ENCODE measurements at places on chromosomes 5 and 9.

- DNase-seq, result no peak
Measured at GRCh38 chr5:151036556-151036955, 16.2 kb downstream of the GPX3 start.

DNA sequence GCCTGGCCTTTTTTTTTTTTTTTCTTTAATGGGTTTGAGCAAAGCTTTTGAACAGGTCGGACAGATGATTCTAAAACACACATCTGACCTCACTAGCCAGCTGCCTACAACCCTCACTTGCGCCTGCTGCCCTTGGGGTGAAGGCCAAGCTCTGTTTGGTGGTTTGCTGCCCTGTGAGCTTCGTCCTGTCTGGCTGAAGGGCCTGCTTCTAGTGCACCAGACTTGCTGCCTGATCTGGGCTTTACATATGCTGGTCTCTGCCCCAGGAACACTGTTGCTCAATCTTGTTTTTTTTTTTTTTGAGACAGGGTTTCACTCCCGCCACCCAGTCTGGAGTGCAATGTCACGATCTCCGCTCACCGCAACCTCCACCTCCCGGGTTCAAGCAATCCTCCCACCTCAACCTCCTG, 16.4 kb upstream of the DOLPP1 start:
- DNase-seq, result no peak

- no peak for DNase-seq
Measured at GRCh38 chr9:126016579-126017290, 269.6 kb downstream of the PBX3 start.

DNA sequence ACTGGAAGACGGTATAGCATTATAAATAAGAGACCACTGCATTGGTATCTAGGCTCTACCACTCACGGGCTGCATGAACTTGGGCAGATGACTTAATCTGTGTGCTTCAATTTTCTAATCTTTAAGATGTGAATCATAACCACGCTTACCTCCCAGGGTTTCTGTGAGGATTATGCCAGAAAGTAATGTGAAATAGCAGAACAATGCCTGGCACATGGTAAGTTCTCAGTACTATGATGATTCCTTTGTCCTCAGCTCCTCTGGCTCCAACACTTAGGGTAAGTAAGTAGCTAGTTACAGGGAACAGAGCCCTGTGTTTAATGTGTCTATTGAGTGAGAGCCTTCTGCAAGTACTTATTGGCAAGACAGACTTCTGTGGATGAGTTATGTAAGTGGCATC, 31.1 kb downstream of the POU4F3 start:
- no peak for DNase-seq

GRCh38 chr5:77637998-77638762, at the start of gene OTP:
OTP (minus strand) TSS chr5:77638713; CDS start chr5:77638549, 164 bp downstream.
- DNase-seq, result no peak

DNA sequence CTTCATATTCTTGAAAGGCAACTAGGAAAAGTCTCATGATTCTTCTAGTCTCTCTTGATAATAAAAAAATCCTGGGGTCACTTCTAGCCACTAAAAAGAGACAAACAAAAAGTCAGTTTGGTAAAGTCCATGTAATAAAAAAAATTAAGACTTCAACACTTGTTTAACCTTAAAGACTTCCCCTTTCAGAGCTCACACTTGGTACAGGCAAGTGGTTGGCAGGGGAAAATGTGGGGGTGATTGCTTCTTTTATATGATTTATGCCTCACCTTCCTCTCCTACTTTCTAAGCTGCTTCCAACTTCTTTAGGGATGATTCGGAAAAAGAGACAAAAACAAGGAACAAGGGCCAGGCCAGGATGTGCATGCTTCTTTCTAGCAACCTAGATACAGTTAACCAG, 5.1 kb upstream of the ERCC6L2 start:
- no peak for DNase-seq

GRCh38 chr5:122694884-122695283, 80.0 kb upstream of the SNX2 start:
- no peak for DNase-seq

DNA sequence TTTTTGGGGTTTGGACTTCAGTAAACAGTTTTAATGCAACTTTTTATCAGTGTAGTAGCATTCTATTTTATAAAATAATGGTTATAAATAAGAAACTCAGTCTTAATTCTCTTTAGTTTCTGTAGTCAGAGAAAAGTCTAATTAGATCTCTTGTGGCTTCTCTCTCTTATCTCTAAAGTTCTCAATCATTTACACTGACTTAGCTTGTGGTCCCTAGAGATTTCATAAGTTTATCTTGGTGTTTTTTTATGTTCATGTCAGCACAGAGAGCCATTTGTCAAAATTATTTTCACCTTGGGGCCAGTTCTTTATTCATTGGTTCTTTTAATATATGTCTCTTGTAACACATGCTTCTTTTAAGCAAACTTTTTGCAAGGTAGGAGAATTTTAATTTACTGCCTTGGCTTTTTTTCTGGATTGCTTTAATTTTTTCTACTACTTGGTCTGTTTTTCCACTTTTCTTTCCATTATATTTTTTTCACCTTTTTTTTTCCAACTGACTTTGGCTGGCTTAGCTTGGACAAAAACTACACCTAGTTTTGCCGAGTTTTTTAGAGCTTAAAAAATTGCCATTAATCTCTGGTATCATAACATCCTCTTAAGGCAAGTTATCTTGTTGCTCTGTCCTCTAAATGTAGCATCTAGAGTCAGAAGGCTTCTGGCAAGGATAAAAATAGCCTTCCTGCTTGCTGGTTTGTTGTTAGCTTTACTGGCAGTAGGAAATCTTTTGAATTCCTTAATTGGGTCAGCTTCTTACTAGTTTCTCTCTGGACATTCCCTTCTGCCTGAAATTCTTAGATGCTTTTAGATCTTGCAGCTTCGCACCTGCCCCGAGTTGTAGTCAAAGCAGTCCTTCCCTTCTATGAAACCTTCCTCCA, 35.3 kb downstream of the CPEB4 start:
- no peak for DNase-seq

DNA sequence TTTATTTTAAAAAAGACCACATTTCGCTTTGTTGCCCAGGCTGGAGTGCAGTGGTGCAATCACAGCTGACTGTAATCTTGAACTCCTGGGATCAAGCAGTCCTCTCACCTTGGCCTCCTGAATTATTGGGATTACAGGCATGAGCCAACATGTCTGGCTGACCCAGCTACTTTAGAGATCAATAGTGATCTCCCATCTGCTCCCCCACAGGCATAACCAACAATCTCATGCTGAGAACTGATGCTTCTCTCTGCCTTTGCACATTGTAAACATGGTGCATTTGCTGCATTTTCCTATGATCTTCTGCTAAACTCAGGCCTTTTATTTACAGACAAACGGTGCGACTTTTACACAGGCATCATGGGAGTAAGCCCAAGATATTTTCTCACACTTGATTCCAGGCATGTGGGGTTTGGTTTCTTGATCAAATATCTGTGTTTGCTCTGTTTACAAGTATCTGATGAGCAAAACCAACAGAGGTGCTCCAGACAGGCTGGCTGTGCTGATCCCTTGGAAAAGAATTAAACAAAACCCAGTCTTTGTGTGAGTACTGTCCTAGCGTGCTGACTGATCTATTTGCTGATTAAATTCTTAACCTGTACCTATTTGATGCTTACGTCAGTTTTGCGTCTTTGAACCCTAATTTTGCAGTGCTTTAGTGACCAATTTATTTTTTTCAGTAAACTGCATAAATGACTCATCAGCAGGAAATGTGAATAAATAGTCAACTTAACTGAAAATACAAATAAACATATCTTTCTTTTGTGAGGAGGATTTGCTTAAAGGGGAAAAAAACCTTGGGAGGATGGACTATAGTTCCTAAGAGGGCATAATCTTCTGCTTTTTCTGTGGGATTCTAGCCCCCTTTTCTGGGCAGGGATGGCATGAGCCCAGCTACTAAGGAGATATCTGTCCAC, 191.7 kb upstream of the NR3C1 start:
- no peak for DNase-seq

DNA sequence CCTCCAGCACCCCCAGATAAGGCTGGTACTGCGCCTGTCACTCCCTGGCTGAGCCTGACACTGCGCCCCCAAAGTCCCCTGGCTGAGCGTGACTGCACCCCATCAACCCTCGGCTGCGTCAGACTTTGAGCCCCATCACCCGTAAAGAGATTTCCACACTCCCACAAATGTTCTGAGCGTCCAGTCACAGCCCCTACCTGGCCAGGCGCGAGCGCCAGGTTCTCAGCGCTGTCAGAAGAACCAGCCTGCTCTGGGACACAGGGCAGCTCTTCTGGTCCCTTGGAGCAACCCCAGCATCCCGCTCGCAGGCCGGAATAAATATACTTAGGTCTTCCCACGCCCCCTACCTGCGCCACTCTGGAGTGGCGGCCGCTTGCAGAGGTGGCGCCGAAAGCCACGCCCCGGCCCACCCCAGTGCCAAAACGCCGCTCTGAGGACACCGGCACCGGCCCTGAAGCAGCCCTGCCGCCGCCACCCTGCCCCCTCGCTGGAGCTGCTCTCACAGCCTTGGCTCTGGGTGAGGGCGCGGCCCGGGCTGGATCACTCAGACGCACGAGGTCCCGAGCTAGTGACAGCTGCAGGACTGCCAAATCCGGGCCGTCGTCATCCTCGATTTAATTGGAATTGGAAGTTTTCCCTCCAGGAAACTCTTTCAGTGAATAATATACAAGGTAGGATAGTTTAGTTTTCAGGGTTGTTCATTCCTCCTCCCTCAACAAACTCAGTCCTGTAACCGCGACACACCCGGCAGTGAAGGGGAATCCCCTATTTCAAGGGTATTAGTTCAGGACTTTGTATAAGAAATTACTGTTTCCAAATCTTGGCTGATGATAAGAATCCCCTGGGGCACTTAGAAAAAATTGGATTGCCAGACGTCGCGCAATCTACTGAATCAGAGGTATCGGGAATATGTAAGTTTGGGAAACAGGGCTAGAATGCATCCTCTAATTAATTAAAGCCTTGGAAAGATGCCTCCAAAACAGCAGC, 1.2 kb upstream of the CEMIP2 start:
- peak; percentile 51 for DNase-seq

- no peak for DNase-seq
Measured at GRCh38 chr9:133785753-133786370, 47.7 kb upstream of the SARDH start.

GRCh38 chr5:35990941-35991611, at the start of gene UGT3A1:
UGT3A1 (minus strand) TSS chr5:35991390; CDS start chr5:35991240, 150 bp downstream.
- DNase-seq, result no peak

DNA sequence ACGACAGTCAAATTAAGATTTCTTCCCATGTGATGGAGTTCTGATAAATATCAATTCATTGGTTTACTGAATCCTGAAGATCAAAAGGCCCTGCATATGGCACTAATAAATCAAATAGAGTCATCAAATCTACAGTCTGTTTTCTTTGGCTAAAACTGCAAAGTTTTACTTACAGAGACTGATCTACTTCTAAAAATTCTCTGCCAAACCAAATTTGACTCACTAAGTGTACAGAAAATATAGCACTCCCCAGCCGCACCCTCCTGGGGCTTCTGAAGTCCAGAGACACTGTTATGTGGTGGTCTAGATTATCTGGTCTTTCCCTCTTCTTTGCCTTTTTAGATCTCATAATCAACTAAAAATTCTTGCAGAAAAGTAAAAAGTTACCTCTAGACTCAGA, 237.7 kb downstream of the MLLT3 start:
- no peak for DNase-seq

- DNase-seq, result no peak
Measured at GRCh38 chr5:149450199-149450598, 71.1 kb upstream of the IL17B start.

GRCh38 chr5:33936381-33937016, at the start of gene RXFP3:
RXFP3 (plus strand) TSS chr5:33936386; CDS start chr5:33936741, 355 bp downstream.
- no peak for DNase-seq

GRCh38 chr9:101443364-101443771, 7.8 kb upstream of the ALDOB start:
- no peak for DNase-seq

DNA sequence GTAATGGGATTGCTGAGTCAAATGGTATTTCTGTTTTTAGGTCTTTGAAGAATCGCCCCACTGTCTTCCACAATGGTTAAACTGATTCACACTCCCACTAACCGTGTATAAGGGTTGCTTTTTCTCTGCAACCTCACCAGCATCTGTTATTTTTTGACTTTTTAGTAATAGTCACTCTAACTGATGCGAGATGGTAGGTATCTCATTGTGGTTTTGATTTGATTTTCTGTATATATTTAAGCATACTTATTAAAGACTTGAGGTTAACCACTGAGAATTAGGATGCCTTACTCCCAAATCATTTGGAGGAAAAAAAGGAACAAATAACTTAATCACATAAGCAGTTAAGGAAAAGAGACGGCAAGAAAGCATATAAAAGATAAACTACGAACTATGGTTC, 181.6 kb upstream of the FST start:
- no peak for DNase-seq

- DNase-seq, result no peak
Measured at GRCh38 chr9:16012621-16013020, 459.8 kb downstream of the CCDC171 start.

DNA sequence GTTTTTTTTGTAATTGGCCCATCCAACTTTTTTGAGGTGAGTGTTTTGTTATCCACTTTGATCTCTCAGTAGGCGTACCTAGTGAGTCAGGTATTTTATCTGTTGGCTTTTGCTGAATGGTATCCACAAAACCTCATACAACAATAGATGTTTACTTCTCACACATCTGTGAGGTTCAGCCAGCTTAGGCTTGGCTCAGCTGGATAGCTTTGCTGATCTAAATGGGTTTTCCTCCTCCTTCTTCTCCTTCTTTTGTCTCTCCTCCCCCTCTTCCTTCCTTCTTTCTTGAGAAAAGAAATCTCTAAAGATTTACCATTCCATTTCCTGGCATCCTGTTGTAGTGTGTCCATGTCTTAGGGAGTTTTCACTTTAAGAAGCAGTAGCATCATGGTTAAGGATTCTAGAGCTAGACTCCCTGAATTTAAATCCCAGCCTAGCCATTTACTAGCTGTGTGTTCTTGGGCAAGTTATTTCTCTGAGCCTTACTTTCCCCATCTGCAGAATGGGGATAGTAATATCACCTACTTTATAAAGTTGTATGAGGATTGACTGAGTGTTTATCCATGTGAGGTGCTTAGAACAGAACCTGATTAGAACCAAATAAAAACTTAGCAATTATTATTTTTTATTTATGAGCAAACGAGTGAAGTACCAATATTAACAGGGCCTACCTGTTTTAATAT, 126.3 kb downstream of the ARHGAP26 start:
- no peak for DNase-seq

- DNase-seq, result no peak
Measured at GRCh38 chr9:108550106-108550505, 305.7 kb downstream of the ACTL7B start.

GRCh38 chr5:102753889-102754766, 977 bp upstream of the PAM start:
- no peak for DNase-seq

GRCh38 chr5:115471345-115472063, 73.1 kb downstream of the FEM1C start:
- DNase-seq, result no peak

GRCh38 chr9:116230051-116230632, 76.6 kb downstream of the PAPPA start:
- DNase-seq, result no peak

DNA sequence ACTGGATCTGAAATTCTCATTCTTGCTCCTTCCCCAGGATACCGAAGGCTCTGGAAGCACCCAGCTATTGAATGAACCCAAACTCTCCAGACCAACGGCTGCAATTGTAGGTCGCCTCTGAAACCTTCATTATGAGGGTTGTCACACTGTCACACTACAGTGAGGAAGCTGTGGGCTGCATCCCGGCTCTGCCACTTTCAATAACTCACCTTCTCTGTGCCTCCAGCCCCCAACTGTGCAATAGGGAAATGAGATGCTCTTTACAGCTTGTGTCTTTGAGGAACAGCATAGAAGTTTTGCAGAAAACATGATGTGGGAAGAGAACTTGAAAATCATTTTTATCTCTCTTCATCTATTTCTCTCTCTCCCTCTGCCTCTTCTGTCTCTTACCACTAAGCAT, 69.6 kb upstream of the TGFBR1 start:
- DNase-seq, result no peak

GRCh38 chr5:37940931-37941623, 101.2 kb upstream of the GDNF start:
- DNase-seq, result no peak
